Stimulated activated CD4-positive, alpha-beta T cell treated with anti-CD3 and anti-CD28 coated beads, TNF-alpha, amount 100 ng/mL, for 4 hours (primary cell): ENCODE measurements at places on chromosomes 11 and 22.

DNA sequence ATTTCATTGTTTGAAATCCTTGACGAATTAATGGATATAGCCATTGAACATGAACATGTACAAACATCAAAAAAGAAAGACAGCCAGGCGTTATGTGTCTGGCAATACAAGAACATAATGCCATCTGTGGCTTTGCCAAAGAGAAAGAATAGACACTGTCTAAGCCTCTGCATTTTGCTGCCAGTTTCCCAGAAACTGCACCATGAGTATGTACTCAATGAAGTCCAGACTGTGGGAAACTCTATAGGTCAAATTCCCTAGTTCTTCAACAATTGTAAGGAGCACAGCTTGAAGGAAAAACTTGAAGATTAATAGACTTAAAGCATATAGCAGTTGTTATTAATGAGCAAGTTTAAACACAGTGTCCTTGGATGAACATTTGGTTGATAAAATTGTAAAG, 71.3 kb downstream of the BBOX1 start:
- DNase-seq = no peak

GRCh38 chr22:39109361-39109760, 12.3 kb downstream of the APOBEC3H start:
- no peak for DNase-seq

GRCh38 chr22:17265649-17266248, 46.5 kb upstream of the ADA2 start:
- DNase-seq = no peak

DNA sequence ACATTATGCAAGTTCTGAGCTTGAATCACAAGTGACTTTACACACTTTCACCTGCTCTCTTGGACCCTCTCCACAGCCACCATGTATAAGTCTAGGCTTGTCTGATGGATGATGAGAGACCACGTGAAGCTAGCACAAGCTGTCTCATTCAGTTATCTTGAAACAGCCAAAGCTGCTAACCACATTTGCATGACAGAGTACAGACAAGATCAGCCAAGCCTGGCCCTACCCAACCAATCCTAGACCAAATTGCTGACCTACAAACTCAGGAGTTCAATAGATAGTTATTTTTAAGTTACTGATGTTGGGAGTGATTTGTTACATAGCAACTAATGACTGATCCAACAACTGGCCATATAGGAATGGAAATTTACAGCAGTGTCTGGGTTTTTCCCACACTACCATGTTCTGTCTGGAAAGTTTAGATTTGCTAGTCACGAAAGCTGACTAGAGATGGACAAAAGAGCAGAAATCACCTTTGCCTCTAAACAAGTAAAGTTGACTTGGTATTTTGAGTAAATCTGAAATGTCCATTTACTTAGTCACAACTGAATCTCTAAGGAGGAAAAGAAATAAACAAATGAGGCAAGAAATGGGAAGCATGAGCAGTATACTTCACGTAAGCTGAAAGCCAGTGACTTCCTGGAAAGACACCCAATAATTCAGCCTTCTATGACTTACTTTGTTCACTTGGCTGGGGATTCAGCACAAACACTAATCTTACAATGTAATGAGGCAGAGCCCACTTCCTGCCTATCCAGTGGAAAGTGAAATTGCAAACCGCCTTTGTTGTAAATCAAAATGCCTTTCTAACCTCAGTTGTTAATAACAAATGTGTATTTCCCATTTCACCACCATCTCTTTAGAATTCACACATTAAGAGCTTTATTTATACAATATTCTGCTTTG, 101.7 kb downstream of the FAM181B start:
- no peak for DNase-seq

- no peak for DNase-seq
Observed at GRCh38 chr11:2314525-2315394, 12.9 kb downstream of the TSPAN32 start.

DNA sequence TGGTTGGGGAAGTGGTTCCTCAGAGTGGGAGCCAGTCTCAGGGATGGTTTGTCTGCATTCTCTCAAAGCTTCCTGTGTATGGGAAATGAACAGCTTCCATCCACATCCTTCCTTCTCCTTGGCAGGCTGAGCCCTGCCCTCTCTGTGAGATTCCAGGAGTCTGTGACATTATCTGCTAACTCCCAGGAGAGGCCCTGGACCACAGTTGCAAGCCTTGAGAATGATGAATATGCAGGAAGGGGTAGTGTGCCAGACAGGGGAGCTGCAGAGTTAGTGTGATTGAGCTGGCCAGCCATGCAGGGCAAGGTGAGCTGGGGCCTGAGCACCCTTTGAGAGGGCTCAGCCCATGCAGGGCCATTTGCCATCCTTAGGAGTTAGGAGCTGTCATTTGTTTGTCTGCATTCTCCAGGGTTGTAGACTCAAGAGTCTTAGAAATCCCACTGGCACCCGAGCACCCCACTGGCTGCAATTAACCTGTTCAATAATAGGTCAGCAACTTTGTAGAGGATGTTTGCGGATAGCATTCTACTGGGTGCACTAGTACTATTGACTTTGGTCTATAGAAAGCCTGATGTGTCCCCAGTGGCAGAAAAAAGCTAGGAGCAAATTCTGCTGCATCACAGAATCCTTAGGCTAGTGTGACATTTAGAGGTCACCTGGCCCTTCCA, 299.0 kb upstream of the CADM1 start:
- no peak for DNase-seq

DNA sequence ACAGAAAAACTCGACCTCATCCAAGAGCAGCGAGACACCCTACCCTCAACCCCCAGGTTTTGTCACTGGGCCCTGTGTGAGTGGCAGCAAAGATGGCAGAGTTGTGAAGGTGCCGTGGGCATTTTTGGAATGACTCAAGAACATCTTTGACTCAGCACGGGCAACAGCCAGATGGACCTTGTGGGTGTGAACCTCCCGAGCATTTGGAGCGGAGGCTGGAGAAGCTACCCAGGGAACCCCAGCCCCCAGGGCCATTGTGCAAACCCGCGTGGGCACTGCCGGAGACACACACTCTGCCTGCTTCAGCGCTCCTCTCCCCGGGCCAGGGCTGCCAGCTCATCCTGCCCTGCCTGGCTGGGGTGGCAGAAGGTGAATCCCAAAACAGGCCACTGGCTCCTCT, 66.1 kb downstream of the PANX1 start:
- DNase-seq = no peak

GRCh38 chr11:84722583-84723108, 904.5 kb downstream of the DLG2 start:
- no peak for DNase-seq

DNA sequence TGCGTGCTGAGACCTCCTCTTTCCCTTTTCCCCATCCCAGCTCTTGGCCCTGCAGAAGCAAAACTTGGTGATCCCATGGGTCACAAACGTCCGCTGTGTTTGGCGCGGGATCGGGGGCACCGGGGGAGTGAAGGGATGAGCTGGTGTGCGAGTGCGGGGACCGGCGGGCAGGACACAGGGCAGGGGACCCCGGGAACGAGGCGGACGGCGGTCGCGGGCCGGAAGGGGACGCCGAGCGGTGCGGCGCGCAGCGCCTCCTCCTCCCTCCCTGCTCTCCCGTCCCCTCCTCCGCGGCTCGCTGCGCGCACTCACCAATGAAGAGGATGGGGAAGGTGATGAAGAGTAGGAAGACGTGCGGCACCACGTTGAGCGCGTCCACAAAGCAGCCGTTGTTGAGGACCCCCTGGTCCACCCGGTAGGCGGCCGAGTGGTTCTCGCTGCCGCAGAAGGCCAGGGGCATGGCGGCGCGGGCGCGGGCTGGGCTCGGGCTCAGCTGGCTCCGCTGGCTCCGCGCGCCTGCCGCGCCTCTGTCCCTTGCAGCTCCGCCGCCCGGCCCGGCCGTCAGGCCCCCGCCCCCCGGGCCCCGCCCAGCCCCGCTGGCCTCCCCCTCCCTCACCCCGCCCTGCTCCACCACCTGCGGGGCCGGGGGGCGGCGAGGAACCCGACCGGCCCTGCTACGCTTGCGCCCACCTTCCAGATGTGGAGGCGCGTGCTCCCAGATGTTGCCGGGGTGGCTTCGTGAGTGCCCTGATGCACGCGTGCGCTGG, at the start of gene ABCC8:
ABCC8 (minus strand) TSS at position 529 of the 767 bp plus-strand sequence; CDS start at position 460, 69 bp downstream.
- DNase-seq = no peak

DNA sequence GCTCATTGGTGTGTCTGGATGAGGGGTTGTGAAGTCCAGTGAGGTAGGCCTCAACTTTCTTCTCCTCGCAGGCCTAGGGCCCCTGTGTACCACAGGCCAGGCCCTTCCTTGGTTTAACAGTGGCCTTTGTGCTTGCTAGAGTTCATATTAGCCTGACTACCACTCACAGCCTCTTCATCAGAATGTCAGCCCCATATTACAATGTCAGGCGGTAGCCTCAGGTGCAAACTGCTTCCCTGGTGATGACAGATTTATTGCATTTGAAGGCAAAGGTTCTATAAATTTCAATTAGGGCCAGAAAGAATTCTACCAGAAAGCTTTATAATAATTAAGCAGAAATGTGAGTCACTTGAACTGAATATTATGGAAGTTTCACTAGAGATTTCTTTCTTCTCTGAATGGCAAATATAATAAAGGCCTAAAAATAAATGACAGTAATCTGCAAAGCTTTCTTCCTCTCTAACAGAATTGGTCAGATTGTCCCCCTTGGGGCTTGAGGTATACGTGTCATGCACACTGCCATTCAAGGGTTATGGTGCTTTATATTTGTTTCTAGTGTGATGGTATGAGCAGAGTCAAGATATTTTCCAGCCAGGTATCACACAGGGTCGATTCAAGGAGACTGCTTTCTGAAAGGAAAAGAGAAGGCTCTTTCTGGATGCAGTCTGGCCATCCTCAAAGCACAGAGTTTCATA, 210.3 kb downstream of the CWF19L2 start:
- no peak for DNase-seq

DNA sequence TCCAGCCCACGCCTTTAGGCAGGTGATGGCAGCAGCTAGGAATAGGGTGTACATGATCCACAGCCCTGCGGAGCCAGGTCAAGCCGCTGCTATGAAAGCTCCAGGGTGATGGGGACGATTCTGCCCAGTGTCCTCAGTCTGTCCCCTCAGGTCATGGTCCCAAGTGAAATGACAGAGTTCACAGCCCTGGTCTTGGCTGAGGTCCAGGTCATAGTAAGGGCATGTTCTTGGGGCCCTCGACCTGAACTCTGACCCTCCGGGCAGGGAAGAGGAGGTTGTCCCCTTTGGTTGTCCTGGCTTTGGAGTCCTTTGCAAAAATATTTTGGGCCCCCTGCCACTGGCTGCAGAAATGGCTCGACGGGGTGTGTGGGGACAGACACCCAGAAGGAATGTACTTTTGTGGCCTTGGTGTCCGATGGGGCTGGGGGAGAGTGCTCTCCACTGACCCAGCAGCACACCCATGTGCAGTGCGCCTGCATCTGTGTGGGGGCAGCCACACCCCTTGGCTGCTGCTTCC, 7.3 kb downstream of the C22orf31 start:
- no peak for DNase-seq

- no peak for DNase-seq
Observed at GRCh38 chr11:44977493-44977984, 26.9 kb upstream of the TP53I11 start.

- no peak for DNase-seq
Observed at GRCh38 chr22:23754980-23755636, 883 bp upstream of the VPREB3 start.

DNA sequence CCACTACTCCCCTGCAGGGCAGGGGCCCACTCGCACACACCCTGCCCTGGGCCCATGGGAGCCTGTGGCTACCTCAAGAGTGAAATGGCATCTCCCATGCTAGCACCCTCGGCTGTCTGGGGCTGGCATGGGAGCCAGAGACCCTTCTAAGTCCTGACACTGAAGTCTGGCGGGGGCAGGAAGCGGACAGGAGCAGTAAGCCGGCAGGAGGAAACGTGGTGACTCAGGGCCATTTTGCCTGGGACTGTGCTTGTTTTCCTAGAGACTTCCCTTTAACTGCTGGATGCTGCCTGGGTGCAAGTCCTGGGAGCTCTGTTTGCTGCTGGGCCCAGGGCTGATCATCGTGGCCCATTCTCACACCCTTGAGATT, 16.8 kb downstream of the RELT start:
- DNase-seq = no peak

- DNase-seq = no peak
Observed at GRCh38 chr22:46297151-46297812, 612 bp downstream of the GTSE1 start.

DNA sequence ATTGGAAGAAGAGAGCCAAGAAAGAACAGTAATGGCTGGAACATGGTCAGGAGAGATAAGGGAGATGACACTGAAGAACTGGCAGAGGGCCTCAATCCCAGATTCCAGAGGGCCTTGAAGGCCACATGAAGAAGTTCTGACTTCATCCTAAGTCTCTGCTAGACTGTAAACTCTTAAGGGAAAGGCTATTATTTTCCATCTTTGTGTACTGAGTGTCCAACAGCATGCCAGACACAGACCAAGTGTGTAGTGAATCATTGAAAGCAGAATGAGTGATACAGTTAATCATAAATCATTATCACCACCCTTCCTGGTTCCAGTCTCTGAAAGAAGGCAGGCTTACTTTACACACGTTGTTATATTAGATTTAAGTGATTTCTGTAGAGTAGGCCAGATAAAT, 185.3 kb upstream of the C11orf87 start:
- DNase-seq = no peak

GRCh38 chr11:15589070-15589626, 474.4 kb downstream of the INSC start:
- DNase-seq = no peak

DNA sequence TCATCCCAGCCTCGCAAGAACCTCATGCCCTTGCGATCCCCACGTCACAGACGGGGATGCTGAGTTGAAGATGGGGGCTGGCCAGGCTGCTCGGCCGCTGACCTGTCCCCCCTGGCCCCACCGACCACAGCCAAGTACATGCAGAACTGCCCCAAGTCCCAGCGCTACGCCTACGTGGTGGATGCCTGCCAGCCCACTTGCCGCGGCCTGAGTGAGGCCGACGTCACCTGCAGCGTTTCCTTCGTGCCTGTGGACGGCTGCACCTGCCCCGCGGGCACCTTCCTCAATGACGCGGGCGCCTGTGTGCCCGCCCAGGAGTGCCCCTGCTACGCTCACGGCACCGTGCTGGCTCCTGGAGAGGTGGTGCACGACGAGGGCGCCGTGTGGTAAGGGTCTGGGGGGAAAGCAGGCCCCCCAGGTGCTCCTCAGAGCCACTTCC, 10.0 kb downstream of the MUC5B start:
- no peak for DNase-seq

DNA sequence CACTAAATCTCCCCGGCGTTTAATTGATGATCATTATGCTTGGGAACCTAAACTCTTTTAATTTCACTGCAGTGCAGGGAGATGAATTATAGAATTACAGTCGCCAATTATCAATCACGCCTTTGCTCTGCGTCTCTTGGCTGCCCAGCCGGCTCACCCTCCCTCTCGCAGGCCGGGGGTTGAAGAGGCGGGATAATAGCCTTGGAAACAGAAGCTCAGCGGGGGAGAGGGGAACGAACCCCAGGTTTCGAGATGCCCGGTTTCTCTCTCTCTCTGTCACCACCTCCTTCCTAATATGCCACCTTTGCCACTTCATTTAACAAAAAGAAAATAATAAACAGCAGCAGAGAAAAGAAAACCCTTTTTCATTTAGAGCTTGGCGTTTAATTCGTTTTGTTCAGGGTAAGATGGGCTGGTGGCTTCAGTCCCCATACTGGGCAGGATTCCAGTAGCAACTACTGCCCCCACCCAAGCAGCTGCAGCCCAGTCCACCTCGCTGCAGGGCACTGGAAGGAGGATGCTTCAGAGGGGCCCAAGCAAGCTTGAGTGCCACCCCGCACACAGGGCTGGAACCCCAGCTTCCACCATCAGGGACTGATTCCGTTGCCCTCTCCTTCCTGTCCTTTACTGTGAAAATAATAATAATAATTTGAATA, 271.7 kb downstream of the BUD13 start:
- DNase-seq = no peak

- no peak for DNase-seq
Observed at GRCh38 chr11:81700076-81700475, 1033.6 kb downstream of the FAM181B start.

- DNase-seq = peak; percentile 16
Observed at GRCh38 chr11:78138694-78139421, 568 bp downstream of the ALG8 start.
